Endothelial cell (in vitro differentiated cells): ENCODE measurements at places on chromosomes 3 and 15.

- no peak for DNase-seq
Measured at GRCh38 chr3:188975600-188976314, 196.0 kb upstream of the TPRG1 start.

DNA sequence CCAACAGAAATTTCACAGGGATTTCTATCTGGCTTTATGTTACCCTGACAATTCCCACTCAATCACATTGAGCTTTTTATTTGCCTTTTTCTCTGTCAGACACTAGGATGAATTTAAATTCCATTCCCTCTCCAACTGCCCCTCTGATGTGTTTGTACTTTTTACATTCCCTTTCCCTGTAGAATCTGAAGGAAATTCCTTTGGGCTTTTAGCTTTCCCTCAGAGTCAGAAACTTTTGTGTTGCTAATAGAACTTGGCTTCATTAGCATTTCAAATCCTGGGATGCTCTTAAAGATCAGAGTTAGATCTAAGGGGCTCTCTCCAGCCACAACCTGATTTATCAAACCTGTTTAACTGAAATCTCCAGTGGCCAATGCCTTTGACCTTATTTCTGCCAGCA is 7.9 kb upstream of the RARB start:
- DNase-seq = no peak

GRCh38 chr3:40190056-40190455 is 119.5 kb upstream of the EIF1B start:
- no peak for DNase-seq

DNA sequence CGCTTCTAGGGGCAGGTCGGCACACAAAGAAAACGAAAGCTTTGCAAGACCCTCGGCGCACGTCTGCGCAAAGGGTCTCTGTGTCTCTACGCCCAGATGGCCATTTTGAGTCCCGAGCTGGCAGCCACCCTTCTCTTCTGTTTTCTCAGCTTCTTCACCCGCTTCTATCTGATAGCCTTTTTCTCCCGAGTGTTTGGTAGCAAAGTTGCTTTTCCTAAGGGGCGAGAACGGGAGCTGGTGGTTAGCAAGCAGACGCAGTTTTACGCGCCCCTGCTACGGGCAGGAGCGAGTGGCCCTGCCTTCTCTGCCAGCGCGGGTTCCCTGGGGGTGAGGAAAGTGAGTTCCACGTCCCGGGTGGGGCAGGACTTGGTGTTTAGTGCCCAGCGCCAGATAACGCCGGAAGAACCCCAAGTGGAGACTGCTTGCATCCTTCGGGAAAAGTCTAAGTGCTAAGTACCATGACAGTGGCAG is 2.9 kb upstream of the MKRN2 start:
- DNase-seq = no peak

GRCh38 chr3:156664831-156665178 is 9.6 kb upstream of the TIPARP start:
- DNase-seq = no peak

DNA sequence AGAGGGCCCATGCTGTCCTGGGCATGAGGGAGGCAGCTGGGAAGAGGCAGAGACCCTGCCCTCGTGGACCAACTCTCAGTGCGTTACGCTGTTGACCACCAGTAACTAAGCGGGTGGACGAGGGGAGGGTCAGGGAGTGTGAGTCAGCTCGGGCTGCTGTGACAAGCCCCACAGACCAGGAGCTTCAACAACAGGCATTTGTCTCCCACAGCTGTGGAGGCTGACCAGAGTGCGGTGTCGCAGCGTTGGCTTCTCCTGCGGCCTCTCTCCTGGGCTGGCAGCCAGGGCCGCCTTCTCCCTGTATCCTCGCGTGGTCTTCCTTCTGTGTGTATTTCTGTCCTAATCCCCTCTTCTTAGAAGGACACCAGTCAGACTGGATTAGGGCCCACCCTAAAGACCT is 13.0 kb downstream of the EFCC1 start:
- DNase-seq = no peak

DNA sequence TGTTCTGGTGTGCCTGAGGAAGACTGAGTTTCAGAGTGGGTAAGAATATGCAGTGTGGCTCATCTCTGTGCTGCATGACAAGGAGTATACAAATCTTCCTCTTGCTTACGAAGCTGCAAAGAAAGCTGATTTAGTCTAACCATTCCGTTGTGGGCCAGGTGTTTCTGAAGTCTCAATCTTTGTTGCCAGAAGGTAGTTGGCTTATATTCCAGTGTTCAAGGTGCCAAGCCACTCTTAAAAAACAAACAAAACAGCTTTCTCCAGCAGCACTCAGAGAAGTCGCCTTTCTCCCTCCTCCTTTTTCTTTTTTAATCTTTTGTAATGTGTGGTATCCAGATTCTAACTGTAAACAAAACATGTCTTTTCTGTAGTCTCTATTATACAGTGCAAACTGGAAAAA is 872.4 kb downstream of the NAALADL2 start:
- DNase-seq = no peak

- no peak for DNase-seq
Measured at GRCh38 chr3:180048103-180048502, 11.4 kb upstream of the PEX5L start.
